ENCODE measurements at places on chromosomes 3 and 15.

- no peak for DNase-seq
These were observed 8.0 kb downstream of the MCM2 start for GRCh38 chr3:127606086-127606805.

DNA sequence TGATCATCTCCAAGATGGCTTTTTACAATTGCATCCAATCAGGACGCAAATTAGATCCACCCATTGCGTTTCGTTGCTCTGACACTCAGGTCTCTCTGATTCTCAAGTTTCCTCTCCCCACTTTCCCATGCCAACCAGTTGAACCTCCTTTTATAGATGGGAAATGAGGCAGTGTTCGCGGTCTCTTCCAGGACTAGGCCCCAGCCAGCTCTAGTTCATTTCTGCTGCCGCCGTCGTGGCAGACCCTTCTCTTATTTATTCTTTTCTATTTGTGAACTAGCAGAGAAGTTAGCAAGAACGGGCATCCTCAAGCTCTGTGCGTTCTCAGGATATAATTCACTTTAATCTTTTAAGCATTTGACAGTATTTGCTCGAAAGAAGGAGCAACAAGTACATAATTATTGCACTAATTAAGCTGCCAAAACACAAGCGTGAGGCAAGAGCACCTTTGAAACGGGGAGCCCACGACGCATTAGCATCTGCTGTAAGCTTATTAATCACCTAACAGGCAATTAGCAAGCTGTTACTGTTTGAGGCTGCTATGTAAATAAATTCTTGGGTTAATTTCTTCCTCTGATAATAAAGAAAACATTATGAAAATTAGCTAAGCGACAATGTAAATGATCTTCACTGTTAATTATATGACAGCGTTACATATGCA, 246.4 kb upstream of the TLE3 start:
- DNase-seq: no peak

GRCh38 chr3:129023909-129024308, 22.8 kb downstream of the EFCC1 start:
- peak; percentile 91 for DNase-seq

GRCh38 chr3:71454512-71455403, 128.8 kb downstream of the FOXP1 start:
- DNase-seq: no peak

- DNase-seq: no peak
These were observed 62.7 kb downstream of the SSUH2 start for GRCh38 chr3:8581806-8582445.

- DNase-seq: no peak
These were observed 403.8 kb upstream of the ARL6 start for GRCh38 chr3:97360804-97361203.

DNA sequence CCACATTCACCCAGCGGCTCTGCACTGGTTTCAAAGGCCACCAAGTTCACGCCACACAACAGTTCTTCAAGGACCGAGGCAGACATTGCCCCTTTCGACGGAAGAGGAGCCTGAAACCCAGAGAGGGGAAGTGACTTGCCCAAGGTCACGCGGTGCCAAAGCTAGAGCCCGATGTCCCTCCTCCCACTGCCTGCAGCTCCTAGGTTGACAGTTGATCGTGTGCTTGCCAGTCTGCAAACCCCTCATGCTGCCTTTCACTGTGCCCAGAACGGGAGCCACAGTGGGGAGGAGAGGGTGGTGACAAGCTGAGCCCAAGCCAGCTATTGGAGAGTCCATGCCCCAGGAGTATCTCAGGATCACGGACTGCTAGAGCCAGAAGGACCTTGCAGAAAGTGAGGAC, 230.9 kb downstream of the XXYLT1 start:
- no peak for DNase-seq

DNA sequence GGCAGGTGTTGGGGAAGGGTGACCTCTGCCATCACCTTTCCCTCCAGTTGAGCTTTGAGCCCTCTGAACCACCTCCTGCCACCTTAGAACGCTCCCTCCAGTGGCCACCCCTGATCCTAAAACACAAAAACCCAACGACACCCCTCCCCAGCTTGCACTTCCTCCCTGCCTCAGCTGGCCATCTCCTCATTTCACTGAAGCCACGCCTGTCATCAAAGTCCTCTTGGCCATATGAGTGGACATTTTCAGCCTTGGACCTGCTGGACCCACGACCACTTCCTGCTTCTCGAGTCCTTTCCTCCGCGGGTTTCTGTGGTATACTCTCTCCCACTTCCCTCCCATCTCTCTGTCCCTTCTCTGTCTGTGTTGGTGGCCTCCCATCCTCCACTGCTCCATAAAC, 48.5 kb upstream of the NR2C2 start:
- DNase-seq: no peak

DNA sequence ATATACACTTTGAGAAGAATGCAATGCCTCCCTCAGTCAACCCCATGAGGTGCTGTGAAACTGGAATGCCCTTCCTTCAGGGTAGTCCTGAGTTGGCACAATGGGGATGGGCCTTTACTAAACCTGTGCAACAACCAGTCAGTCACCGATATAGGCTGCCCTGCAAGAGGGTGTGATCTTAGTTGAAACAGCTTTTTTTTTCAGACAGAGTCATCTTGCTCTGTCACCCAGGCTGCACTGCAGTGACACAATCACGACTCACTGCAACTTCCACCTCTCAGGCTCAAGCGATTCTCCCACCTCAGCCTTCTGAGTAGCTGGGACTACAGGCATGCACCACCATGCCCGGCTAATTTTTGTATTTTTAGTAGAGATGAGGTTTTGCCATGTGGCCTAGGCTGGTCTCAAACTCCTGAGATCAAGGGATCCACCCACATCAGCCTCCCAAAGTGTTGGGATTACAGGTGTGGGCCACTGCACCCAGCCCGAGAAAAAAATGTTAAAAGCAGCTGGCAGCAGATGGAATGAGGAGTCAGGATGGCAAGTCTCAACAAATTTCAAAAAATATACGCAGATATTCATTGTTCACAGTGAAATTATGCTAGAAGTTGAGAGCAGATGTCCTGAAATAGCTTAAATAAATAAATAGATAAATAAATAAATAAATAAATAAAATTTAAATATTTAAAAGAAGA, 31.8 kb downstream of the MYO5A start:
- no peak for DNase-seq

GRCh38 chr15:52730173-52730572, 51.0 kb upstream of the ATOSA start:
- DNase-seq: no peak

DNA sequence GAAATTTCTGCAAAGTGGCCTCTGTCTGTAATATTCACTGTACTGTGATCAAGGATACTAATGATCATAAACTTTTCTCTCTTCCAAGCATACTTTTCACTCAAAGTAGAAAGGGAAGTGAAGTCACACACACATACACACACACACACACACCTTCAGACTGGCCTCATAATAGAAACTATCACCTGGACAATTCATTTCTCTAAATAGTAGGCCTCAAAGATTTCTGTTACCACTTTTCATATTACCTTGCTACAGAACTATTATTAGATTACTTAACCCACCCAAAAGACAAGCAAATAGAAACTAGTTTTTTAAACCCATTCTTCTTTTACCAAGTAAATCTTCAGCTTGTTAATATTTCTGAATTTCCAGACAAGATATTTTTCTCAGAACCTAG, 12.2 kb downstream of the CPB1 start:
- DNase-seq: no peak

DNA sequence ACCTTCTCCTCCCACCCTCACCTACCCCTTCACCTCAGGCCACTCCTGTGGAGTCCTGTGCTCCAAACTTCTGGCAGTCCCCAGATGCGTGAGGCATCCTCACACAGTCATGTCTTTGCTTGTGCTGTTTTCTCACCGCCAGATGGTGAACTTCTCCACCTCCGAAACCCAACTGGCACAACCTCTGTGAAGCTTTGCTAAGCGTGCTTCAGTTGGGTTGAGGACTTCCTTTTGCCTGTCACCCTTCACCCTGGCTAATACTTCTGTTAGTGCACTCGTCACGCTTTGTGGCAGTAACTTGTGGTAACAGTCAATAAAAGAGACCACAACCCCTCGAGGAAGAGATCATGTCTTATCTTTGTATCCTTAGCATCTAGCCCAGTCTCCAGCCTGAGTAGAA, 42.0 kb upstream of the SKOR1 start:
- DNase-seq: no peak

DNA sequence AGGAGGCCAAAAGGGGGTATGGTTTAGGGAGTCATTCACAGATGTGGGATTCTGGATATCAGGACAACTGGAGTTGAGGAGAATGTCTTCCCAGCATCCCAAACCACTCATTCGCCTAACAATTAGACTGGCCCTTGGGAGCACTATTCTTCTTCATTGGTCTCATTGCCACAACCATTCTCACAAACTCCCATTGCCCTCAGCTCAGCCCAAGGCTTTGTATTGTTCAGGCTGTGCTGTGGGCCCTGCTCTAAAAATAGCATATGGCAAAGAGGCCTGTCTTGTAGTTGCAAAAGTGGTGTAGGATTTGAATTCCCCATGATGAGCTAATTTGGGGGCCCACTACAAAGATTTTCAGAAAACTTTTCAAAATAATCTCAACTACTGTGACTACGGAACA, 6.3 kb upstream of the ADAMTS9 start:
- DNase-seq: no peak

DNA sequence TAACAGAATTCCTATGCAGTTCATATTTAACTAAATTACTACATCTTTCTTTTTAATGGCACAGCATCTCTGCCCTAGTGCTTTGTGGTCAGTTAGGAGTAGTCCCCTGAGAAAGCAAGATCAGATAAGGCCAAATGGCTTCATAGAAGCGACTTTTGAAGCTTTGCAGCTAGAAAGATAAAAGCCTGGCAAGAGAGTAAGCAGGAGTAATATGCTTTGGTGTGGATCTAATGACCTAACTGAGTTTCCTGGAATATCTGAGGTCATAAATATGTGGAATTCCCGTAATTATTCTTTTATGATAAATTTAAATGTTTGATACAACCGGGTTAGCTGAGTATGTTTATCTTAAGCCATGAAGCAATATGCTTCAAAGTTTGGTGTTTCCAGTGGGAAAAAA, 374.9 kb upstream of the LRRC3B start:
- no peak for DNase-seq

GRCh38 chr3:45105855-45106671, 40.1 kb downstream of the CDCP1 start:
- DNase-seq: peak; percentile 93

DNA sequence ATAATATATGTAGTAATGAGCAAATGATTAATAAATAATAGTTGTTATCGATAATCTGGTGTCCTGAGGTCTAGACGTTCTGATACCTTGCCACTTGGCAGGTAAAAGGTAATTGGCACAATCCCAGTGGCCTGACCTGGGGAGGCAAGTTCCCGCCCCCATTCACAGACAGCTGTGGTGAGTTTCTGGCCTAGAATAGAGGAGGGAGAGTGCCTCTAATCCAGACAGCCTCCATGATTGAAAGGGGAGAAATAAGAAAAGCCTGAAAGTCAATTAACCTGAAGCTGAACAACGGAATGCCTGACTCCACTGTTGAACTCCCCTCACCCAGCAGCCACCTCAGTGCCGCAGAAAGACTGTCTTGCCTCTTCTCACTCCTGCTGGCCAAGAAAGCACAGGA, 38.1 kb upstream of the SV2B start:
- no peak for DNase-seq

- no peak for DNase-seq
These were observed 31.8 kb upstream of the RASGRF1 start for GRCh38 chr15:79122391-79122790.

DNA sequence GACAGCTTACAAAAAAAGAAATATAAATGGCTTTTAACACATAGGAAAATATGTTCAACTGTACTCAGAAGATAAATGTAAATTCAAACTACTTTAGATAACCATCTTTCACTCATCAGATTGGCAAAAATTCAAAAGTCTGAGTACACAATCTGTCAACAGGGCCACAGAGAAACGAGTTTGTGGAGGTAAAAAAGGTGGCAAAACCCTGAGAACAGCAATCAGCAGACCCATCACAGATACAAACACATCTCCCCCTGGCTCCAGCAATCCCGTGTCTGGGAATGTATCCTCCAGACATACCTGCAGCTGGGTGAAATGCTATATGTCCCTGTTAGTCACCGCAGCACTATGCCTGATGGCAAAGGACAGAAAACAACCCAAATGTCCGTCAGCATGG, 149.5 kb downstream of the OSBPL10 start:
- no peak for DNase-seq

DNA sequence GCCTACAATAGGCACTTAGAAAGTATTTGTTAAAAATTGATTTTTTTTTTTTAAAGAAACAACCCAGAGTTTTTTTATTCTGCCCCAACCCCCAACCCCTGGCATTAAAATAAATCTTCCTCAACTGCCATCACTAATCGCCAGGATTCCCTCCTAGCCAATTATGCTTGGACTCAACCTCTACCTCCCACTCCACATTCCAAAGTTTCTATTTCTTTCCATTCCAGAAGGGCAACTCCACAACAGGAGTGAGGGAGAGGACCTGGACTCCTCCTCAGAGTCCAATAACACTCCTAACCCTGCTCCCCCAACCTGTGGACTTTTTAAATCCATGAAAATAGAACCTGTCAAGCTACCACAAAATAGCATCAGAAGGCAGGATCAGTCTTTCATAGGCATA, 99.4 kb downstream of the ADAMTS9 start:
- DNase-seq: no peak

DNA sequence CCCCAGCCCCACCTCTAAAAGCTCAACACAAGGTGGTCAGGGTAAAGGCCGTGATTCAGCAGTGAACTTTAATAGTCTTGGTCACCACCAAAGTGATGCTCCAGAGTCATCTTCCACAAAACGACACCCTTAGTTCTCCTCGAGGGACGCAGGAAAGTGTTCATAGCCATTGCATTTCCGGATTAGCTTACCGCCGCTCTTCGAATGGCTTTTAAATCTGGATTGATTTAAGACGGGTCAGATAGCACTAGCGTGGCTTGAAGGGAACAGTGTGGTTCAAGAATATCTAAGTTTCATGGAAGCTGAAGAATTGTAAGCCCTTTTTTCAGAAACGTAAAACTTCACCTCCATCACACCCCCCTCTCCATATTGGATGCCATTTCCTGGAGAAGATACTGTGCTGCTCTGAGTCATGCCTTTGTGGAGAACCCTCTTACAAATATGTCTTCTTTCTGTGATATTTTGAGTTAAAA, 829 bp downstream of the RNF7 start:
- no peak for DNase-seq

GRCh38 chr3:133827136-133827535, 21.5 kb downstream of the SRPRB start:
- DNase-seq: no peak

GRCh38 chr15:77474310-77474988, 53.8 kb downstream of the HMG20A start:
- DNase-seq: no peak

- DNase-seq: no peak
These were observed 396.9 kb downstream of the MAGI1 start for GRCh38 chr3:65641777-65642176.

- DNase-seq: no peak
These were observed 26.4 kb downstream of the NIT2 start for GRCh38 chr3:100360757-100361496.

- no peak for DNase-seq
These were observed 136.5 kb downstream of the RORA start for GRCh38 chr15:61092361-61093157.

GRCh38 chr3:86563400-86563970, 427.5 kb downstream of the VGLL3 start:
- no peak for DNase-seq
